ENCODE measurements at places on chromosomes 1 and 21.

GRCh38 chr1:206117151-206117948, at the start of gene AVPR1B:
Gene AVPR1B, minus strand, starts transcription at chr1:206117388. Its CDS starts 498 bp downstream, at chr1:206116890.
- DNase-seq = peak; percentile 8

DNA sequence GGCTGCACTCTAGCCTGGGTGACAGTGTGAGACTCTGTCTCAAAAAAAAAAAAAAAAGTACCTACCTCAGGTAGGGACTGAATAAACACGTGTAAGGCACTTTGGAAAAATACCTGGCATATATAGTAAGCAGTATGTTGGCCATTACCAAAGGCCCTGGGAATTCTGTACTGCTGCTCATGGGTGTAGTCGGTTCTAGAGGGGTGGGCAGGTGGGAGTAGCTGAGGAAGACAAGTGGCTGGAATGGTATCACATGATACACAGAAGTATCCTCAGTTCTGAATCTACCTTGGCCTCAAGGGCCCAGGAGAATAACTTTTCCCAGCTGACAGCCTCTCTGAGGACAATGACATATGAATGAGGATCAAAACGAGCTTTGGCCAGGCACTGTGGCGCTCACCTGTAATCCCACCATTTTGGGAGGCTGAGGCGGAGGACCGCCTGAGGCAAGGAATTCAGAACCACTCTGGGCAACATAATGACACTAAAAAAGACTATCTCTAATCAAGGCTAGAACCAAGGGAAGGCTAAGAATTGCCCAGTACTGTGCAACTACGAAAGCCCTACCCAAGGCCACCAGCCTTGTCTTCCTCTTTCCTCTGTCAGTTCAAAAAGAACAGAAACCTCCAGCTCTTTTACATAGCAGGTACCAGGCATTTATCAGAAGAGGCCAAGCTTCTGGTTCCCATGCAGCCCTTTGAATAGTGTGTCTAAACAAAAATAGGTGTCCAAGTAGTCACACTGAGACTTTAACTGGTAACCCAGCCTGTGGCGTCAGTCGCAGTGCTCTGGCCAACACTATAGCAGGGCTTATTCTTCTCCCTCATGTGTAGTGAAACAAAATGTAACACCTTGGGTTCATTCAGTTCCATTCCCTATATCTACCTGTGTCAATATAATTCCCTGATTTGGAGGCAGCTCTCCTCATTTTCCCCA, 10.2 kb downstream of the MMACHC start:
- DNase-seq = no peak

DNA sequence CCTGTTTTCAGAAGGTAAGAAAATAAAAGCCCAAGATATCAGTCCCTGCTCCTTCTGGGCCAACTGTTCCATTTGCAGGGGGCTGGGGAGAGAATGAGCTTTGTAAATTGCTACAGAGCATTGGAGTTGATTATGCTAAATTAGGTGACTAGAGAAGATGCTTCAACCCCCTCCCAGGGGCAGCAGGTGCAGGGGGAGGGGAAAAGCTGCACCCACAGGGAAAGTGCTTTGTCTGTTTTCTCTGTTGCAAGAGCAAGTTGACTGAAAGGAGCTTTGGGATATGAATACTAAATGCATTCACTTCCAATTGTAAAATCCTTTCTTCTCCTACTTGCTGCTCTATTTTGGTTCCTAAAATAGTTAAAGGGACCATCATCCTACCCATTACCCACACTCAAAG, 16.5 kb upstream of the PIGM start:
- DNase-seq = no peak

DNA sequence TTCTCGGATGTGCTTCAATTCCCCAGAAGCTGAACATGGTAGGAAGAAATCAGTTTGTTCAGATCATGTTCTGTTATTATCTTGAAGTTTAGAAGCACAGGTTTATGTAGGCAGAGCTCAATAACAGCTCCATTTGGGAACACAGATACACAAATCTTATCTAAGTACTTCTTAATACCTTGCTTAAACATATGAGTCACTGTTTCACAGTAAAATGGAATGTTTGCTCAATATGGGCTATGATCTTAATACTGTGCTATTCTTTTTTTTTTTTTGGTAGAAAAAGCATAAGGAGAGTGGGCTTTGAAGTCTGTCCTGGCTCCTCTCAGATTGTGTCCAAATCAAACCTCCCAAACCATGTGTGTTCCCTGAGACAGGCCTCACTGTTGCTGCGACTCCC, 13.4 kb downstream of the PROK1 start:
- DNase-seq = no peak

- no peak for DNase-seq
These were observed 41.5 kb upstream of the BCAR3 start for GRCh38 chr1:93723110-93723509.

DNA sequence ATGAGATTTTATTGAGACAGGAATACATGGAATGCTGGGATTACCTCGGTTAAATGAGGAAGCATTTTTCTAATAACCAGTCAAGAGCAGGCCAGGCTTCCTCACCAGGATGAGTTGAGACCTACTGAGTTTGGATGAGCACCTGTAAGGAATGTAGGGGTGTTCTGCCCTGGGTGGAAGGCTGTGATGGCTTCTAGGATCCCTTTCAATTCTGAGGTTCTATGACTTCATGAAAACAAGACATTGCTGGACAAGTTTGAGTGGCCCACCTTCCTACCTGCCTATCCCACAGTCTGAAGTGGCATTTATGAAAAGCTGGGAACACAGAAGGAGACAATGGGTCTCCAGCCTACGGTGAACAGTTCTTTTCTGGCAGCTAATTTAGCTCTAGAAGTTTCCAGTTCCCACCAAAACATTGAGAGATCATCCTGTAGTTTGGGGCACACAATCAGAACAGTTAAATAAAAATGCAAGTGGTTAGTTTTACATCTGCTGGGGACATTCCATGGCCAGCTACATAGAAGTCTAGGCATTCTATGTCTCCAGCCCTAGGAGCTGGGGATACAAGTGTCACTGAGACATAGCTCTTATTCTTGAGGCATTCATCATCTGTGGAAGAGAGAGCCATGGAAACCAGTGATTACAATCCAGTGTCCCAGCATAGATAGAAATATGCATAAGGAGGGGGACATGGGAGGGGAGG, 51.3 kb upstream of the TSPAN2 start:
- DNase-seq = no peak

- DNase-seq = no peak
These were observed 859.0 kb upstream of the B3GALT2 start for GRCh38 chr1:194045416-194045815.

DNA sequence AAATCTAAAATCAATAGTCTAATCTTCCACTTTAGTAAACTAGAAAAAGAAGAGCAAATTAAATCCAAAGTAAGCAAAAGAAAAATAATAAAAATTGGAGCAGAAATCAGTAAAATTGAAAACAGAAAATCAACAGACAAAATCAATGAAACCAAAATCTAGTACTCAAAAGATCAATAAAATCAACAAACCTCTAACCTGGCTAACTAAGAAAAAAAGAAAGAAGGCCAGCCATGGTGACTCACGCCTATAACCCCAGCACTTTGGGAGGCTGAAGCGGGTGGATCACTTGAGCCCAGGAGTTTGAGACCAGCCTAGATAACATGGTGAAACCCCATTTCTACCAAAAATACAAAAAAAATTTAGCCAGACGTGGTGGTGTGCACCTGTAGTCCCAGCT, 22.8 kb downstream of the PDIK1L start:
- DNase-seq = no peak

DNA sequence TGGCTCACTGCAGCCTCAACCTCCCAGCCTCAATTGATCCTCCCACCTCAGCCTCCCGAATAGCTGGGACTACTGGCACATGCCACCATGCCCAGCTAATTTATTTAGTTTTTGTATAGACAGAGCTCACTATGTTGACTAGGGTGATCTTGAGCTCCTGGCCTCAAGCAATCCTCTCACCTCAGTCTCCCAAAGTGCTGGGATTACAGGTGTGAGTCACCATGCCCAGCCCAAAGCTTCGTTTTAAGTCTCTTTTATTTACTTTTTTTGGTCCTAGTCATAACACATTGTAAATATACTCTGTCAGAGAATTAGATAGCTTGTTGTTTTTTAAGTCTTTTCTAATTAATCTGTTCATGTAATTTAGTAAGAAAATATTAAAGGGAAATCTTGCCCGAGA, 42.8 kb downstream of the KCNK1 start:
- no peak for DNase-seq

DNA sequence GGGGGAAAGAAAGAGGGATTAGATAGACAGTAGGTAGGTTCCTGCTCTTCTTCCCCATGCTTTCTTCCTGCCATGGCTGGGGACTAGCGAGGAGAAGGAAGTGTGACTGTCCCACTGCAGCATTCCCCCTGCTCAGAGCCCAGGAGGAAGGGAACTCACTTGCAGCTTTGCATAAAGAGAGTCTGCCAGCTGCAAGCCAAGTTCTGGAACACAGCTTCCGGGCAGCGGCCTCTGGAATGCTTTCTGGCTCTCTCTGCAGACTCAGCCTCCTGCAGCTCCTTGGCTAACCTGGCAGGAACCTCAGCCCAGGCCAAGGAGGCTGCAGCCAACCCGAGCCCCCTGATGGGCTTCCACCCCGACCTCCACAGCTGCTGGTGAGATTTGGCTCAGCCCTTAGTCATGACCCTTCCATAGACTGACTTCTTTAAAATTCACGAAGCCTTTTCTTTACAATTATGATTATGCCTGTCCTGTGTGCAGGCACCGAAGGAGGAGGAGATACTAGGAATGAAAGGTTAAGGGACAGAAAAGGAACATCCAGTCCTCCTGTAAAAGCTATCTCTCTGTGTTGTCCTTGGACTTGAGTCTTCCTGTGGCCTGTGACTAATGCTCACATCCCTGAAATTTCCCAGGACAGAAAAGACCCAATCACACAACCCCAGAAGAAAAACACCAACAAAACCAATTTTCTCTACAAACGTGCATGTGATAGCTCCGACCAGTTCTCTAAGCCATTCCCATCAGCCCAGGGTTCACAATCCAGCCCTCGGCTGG, 108.2 kb upstream of the OLIG2 start:
- DNase-seq = peak; percentile 16

- DNase-seq = no peak
These were observed 2.2 kb downstream of the PGBD5 start for GRCh38 chr1:230423951-230424350.

- DNase-seq = no peak
These were observed 10.6 kb downstream of the GALNT2 start for GRCh38 chr1:230077436-230078213.

- DNase-seq = no peak
These were observed 33.5 kb downstream of the IQGAP3 start for GRCh38 chr1:156538711-156539440.

DNA sequence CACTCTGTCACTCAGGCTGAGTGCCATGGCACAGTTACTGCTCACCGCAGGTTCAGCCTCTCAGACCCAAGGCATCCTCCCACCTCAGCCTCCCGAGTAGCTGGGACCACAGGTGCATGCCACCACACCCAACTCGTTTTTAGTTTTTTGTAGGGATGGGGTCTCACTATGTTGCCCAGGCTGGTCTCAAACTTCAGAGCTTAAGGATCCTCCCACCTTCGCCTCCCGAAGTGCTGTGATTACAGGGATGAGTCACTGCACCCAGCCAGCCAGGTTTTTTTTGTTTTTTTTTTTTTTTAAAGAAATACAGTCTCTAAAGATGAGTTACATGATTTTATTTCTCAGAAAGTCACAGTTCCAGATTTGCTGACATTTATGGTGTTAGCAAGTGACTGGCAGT, 29.0 kb downstream of the BACE2 start:
- DNase-seq = no peak

DNA sequence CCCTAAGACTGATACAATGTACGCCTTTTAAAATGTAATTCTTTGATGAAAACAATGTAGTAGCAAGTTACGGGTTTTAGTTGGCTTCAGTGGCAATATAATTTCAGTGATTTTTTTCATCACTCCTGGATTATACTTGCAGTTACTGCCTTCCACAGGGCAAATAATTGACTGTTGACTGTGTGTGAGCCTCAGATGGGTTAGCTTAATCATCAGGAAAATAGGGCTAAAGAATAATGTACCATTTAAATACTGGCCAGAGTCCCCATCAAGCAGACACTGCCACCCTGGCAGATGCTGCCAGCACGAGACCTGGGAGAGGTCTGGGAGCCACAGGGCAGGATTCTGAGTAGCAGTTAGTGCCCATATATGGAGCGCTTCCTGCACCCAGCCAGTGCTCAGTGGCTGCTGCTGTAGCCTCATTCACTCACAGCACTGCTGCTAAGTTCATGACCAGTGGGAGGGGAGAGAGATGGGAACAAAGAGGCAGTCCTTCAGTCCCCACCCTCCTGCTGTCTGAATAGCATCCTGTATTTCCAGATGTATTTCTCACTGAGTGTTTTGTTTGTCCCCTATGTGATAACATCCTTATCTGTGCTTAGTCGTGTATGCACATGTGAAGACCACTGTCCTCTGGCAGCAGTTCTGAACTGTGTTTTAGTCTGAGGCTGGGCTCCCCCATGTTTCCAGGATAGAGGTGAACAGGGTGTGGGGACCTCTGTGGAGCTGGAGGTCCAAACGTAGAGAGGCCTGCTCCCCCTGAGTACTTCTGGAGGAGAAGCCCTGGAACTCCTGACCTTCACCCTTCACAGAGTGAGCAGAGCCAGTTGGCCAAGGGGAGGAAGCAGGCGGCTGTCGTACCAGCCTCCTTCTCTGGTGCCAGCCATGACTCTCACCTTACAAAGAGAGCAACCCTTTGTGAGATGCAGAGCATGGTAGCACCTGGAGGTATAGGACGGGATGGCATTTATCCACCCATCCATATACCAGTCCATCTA, 80.4 kb downstream of the ADARB1 start:
- no peak for DNase-seq

- DNase-seq = peak; percentile 20
These were observed 137.7 kb downstream of the RUNX1 start for GRCh38 chr21:34911360-34911759.

GRCh38 chr1:97572561-97572960, 348.3 kb downstream of the DPYD start:
- no peak for DNase-seq

DNA sequence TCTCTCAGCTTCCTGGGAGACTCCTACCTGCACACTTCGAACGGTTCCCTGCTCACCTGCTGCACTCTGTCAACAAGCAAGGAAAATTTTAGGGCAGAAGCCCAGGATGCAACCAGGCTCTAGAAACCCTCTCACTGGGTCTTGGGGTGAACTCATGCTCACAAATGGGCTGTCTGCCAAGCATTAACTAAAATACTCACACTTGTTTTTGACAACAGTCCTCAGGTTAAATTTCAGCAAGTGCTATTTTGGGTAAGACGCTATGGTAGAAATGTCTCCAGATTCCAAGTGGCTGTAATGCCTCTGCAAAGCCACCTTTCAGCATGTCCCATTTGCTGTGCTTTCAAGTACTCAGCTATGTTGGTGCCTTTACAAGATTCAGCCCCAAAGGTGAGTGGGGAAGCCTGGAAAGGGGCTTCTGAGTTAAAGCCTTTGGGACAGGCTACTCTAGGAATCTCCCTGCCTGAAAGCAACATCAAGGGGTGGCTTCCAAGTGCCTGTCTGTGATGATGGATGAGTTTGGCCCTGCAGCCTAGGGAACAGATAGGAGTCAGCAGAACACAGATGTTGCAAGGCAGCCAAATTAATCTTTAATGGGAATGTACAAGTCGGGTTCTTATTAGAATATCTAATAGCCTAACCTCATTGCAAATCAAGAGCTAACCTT, 211.9 kb upstream of the SPAG17 start:
- DNase-seq = no peak

GRCh38 chr1:84166797-84167196, 22.7 kb downstream of the PRKACB start:
- no peak for DNase-seq

Data from C1 segment of cervical spinal cord (tissue), 14 donors.